ENCODE measurements at places on chromosomes 11 and 22. TPM values are rescaled to one million over a fixed set of nuclear protein-coding genes. Genes with fewer than 3 reads are reported as not detected.

The C11orf16 gene
- not detected for total RNA-seq

The BCO2 gene
- 67.8 TPM for total RNA-seq

The MS4A3 gene
- 0.57 TPM for total RNA-seq

The HBG1 gene
- not detected for total RNA-seq

The PRR33 gene
- total RNA-seq: 0.75 TPM

The KRTAP5-10 gene
- not detected for total RNA-seq

The CNTF gene
- 1.3 TPM for total RNA-seq

The FGF3 gene
- not detected for total RNA-seq

The GLYAT gene
- 0.22 TPM for total RNA-seq

The SMIM35 gene
- not detected for total RNA-seq

The KRTAP5-7 gene
- total RNA-seq: not detected

The MOGAT2 gene
- total RNA-seq: not detected

The FGF4 gene
- total RNA-seq: not detected

The CAVIN3 gene
- total RNA-seq: 77.6 TPM

The CCS gene
- total RNA-seq: 21.9 TPM

The PDGFB gene
- 21.2 TPM for total RNA-seq

The RHOD gene
- total RNA-seq: 25.8 TPM
